ENCODE measurements at places on chromosomes 11 and 22.

DNA sequence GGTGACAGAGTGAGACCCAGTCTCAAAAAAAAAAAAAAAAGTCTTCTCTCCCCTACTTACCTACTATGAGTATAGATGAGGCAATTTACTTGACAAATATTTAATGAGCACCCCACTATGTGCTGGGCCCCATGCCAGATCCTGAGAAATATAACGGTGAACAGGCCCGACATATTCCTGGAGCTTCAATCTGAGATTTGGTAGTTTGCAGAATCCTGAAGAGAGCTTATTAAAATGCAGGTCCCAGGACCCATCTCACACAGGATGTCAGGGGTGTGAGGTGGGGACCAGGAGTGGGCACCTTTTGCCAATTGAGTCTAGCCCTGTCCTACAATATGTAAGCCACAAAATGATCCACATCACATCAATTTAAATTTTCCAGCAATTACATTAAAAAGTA, 44.0 kb downstream of the KCNJ4 start:
- no peak for DNase-seq

GRCh38 chr11:45446998-45447397, 160.9 kb upstream of the SYT13 start:
- DNase-seq = no peak

DNA sequence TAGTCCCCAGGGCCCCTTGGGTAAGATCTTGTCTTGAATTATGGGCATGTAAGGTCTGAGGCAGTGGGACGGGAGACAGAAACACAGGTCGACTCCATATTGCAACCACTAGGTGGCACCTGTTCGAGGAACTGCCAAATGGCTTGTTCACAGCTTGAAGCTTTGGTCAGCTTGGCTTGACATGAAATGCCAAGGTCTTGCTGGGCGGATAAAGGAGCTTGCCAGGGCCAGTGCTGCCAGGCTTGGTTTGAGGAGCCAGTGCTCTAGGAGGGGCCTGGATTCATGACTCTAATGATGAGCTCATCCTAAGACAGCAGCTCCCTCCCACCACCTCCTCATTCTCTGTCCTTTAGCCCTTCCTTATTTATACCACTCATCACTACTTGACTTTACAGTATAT, 11.9 kb upstream of the NRIP3 start:
- DNase-seq = no peak

- no peak for DNase-seq
These were observed 408.9 kb upstream of the ANO5 start for GRCh38 chr11:21783954-21784353.

- DNase-seq = no peak
These were observed 193.7 kb downstream of the OPCML start for GRCh38 chr11:133338588-133338987.

GRCh38 chr11:68470304-68470811, 9.8 kb downstream of the PPP6R3 start:
- no peak for DNase-seq

GRCh38 chr11:111722501-111722900, 43.7 kb downstream of the PPP2R1B start:
- no peak for DNase-seq

GRCh38 chr22:38017939-38018885, 33.9 kb upstream of the SOX10 start:
- no peak for DNase-seq

DNA sequence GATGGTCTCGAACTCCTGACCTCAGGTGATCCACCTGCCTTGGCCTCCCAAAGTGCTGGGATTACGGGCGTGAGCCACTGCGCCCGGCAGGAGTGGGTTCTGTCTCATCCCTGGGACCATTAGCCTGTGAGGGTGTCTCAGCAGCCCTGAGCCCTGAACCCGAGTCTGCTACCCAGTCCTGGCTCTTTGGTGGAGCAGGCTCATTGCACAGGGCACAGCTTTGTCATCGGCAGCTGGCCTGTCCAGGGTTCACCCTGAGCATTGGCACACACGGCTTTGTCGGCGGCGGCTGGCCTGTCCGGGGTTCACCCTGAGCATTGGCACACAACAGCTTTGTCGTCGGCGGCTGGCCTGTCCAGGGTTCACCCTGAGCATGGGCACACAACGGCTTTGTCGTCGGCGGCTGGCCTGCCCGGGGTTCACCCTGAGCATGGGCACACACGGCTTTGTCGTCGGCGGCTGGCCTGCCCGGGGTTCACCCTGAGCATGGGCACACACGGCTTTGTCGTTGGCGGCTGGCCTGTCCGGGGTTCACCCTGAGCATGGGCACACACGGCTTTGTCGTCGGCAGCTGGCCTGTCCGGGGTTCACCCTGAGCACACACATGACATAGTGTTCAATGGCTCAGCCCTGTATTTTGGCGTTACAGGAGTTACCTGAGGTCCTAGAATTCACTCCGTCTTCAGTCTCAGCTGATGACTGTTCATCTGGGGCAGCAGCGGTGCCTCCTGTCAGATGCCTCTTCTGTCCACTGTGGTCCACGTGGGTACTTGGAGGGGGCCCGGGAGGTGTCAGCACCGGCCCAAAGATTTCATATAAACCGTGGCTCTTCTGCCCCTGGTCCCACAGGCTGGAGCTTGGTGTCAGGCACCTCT, 1082.5 kb downstream of the BRD1 start:
- DNase-seq = no peak

- DNase-seq = no peak
These were observed 604 bp downstream of the PUS3 start for GRCh38 chr11:125902277-125902926.

- no peak for DNase-seq
These were observed 44.6 kb downstream of the MRE11 start for GRCh38 chr11:94449029-94449428.

DNA sequence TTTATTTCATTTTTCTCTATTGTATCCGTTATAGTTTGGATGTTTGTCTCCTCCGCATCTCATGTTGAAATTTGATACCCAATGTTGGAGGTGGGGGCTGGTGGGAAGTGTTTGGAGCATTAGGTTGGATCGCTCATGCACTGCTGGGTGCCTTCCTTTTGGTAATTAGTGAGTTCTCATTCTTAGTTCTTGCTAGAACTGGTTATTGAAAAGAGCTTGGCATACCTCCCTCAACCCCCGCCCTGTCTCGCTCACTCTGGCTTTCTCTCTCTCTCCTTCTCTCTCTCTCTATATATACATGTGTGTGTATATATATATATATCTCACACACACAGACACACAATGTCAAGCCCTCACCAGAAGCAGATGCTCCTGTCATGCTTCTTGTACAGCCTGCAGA, 978.7 kb downstream of the DLG2 start:
- no peak for DNase-seq

DNA sequence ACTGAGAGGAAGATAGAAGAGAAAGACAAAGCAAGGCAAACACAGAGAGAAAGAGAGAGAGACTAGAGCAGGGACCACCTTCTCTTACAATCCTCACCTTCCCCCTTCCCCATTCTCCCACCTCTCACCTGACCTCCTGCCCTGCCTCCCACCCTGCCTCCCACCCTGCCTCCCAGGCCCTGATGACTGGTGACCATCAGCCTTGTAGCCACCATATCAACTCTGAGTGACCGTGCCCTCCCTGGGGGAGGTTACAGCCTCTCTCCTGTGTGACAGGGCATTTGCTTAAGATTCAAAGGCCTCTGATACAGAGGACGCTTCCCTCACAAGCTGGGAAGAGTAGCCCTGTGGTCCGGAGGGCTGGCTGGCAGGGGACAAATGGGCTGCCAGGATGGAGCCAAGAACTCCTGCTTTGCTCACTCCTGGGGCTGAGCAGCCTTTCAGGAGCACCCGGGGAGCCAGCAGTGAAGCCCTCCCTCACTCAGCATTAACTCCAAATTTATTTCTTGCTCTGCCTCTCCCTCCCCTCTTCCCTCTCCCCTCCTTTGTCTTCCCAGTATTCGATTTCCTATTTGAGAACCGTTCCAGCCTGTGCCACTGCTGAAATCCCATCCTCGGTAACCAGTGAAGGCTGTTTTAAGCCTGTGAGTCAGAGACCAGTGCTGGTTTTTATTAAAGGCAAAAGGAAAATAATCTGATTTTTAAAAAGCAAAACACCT, 125.2 kb upstream of the SYT13 start:
- no peak for DNase-seq

- no peak for DNase-seq
These were observed 4.6 kb upstream of the RNF185 start for GRCh38 chr22:31155422-31155821.

DNA sequence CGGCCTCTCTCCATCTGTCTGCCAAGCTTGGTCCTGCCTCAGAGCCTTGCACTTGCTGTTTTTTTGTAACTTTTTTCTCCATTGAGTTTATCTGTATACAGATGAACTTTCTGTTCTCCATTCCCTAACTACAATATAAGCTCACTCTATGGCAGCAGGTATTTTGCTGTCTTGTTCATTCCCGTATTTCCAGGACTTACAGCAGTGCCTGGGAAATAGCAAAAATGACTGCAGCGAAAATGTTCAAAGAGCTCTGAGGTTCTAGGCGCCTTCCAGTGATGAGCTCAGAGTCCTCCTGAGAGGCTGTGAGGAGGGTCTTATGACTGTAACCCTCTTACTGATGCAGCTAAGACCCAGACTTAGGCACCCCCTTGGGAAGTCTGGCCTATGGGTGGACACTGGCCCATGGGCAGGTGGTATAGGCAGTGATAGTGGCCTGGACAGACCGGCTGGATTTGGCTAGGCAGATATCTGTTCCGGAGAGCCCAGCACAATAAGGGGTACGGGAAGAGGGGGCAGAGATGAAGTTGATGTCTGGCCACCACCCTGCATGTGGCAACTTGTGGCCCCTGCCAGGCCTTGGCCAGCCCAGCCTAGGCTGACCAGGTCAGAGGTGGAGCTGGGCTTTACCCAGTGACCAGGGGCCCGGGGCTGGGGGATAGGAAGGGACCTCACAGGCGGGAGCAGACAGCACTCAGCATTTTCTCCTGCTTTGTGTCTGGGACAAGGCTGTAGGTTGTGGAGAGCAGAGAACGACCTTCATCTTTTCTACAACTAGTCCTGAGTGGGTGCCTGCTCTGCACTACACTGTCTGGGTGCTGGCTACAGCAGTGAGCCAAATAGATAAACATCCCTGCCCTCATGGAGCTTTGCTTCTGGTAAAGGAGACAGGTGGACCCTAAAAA, 4.6 kb downstream of the ATF4 start:
- DNase-seq = no peak

DNA sequence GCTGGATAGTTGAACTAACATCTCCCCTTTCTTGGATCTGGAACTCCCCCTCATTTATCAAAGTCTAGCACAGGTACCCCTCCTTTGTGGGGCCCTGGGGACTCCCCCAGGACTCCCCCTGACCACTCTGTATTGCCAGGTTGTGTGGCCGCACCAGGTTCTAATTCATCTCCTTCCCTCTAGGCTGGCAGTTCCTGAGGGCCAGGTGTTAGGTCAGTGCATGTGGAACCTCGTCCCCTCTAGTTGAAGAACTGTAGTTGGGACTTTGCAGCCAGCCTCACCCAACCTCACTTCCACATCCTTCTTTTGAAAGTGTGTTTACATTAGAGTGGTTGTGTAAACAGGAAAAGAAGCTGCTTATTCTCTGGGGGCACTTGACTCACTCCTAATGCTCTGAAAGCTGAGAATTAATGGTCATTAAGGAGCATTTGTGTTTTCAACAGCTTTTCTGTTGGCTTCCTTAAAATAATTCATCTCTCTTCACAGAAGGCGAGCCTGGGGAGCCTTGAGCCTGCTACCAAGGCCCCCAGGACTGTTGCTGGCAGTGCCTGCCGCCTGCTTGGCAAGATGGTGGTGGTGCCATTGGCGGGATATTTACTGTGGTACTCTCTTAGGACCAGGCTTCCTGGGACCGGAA, 11.8 kb downstream of the UPB1 start:
- DNase-seq = no peak

DNA sequence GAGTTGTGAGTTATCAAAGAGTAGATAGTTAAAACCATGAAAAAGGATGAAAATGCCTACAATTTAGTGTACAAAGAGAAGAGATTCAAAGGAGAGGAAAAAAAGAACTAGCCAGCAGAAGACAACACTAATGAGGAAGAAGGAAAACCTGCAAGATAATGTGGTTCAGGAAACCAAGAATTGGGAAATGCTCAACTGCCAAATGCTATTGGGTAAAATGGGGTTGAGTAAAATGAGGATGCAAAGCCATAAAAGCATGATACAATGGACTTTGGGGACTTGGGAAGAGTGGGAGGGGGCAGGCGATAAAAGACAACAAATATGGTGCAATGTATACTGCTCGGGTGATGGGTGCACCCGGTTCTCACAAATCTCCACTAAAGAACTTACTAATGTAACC, 7.6 kb upstream of the OR52K2 start:
- no peak for DNase-seq

DNA sequence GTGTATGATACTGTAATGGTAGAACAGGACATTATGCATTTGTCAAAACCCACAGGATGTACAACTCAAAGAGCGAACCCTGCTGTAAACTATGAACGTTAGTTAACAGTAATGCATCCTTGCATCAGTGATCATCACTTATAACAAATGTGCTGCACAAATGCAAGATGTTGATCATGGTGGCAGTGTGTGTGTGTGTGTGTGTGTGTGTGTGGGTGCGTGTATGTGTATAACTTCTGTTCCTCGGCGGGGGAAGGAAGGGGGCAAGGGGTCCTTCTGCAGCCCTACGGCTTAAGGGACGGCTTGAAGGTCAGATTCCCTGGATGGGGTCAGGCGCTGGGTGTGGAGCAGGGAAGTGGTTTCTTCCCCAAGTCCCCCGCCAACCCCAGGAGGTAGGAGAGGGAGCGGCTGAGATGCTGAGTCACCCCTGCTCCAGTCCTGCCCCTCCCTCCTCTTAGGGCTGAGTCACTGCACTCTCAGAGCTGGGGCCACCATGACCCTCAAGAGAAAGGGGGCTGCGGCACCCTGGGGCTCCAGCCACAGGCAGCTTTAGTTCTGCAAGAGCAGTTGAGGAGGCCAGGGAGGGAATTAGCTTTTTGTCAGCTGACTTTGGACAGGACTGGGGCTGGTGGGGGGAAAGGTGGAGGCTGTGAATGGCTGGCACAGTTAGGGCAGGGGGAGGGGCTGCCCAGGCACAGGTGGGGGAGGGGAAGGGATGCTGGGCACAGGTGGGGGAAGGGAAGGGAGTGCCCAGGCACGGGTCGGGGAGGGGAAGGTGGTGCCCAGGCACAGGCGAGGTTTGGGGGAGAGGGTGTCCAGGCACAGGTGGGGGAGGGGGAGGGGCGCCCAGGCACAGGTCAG, 8.8 kb upstream of the CTSD start:
- no peak for DNase-seq

DNA sequence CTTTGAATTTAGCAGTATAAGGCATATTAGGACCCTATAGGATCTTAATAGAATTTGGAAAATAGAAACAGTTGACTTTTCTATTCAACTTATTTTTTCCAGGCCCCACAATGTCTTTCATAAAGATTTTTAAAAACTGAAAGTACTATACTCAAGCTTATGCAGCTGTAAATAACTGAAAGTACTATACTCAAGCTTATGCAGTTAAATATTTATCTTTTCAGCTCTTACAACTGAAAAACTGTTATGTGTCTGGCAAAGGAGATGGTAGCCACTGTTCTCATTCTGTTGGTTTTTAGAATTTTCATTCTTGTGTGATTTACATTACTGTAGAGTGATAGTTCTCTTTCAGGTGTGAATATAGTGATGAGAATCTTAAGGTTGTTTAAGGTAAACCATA, 16.5 kb downstream of the HIPK3 start:
- no peak for DNase-seq

Measured in stimulated activated CD8-positive, alpha-beta memory T cell treated with anti-CD3 and anti-CD28 coated beads, Interleukin-12 subunit alpha, Interleukin-12 subunit beta, amount 100 ng/mL, for 4 hours (primary cell).